HEK293T (cell line): ENCODE measurements at places on chromosomes 16 and 17.

- DNase-seq: peak; percentile 75
Measured at GRCh38 chr16:21156767-21157467, 1.6 kb upstream of the LDAF1 start.

- peak; percentile 34 for DNase-seq
Measured at GRCh38 chr17:62627904-62628633, 599 bp downstream of the MRC2 start.

- DNase-seq: no peak
Measured at GRCh38 chr17:77894126-77894956, 64.2 kb upstream of the TNRC6C start.

GRCh38 chr17:4766723-4767122, 5.0 kb upstream of the TM4SF5 start:
- DNase-seq: no peak

- no peak for DNase-seq
Measured at GRCh38 chr17:10271106-10271562, 72.7 kb upstream of the GAS7 start.

- peak; percentile 17 for DNase-seq
Measured at GRCh38 chr16:14629612-14629918, 495 bp downstream of the PARN start.

- DNase-seq: no peak
Measured at GRCh38 chr16:25141648-25142047, 30.1 kb downstream of the LCMT1 start.

DNA sequence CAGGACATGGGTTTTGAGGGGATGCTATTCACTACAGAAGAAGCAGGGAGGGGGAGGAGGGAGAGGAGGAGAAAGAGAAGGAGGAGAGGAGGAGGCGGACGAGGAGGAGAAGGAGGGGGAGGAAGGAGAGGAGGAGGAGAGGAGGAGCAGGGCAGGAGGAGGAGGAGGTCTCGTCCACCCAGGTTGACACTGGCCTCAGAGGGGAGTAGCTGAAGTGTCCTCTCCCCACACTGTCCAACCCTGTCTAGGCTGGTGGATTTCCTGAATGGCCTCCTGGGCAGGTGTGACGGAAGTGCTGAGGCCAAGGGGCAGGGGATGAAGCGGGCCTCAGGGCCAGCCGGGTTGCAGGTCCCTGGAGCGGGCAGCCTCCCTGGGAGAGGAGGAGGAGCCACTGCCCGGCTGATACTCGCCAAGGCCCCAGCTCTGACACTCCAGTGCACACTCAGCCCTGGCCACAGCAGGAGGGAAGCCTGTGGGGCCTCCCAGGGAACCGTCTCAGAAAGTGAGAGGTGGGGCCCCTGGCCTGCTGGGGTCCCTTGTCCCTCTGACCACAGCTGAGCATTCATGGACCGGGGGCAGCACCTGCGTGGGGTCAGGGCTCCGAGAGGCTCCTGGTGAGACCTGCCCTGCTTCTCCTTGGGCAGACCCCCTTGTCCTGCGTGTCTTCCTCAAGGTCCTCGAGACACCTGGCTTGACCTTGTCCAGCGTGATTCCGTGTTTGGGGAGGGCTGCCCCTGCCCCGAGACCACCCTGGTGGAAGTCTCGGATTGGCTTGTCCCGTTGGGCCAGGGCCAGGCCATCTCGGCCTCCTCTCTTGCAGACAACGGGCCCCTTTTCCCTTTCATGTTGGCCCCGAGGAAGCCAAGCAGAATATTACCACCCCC, 200.6 kb upstream of the CIBAR2 start:
- no peak for DNase-seq

- DNase-seq: no peak
Measured at GRCh38 chr16:87133112-87133850, 183.9 kb downstream of the C16orf95 start.

DNA sequence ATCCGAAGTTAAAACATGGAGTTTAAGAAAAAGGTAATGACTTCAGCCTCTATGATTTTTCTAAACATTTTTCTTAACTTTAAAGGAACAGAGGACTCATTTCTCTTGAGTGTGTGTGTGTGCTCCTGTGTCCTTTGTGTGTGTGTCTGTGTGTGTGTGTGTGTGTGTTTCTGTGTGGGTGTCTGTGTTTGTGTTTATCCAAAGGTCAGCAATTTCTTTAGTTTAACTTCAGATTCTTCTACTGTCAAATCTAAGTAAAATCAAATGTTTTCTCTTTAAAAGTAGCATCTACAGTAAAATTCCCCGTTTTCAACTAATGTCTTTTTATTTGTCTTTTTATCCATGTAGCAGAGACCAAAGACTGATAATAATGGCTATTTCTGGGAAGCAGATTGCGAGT, 31.8 kb downstream of the HSBP1 start:
- no peak for DNase-seq

GRCh38 chr16:2149630-2150417, 1.4 kb downstream of the RAB26 start:
- no peak for DNase-seq

- DNase-seq: no peak
Measured at GRCh38 chr16:70460737-70461261, 6.4 kb downstream of the FCSK start.

DNA sequence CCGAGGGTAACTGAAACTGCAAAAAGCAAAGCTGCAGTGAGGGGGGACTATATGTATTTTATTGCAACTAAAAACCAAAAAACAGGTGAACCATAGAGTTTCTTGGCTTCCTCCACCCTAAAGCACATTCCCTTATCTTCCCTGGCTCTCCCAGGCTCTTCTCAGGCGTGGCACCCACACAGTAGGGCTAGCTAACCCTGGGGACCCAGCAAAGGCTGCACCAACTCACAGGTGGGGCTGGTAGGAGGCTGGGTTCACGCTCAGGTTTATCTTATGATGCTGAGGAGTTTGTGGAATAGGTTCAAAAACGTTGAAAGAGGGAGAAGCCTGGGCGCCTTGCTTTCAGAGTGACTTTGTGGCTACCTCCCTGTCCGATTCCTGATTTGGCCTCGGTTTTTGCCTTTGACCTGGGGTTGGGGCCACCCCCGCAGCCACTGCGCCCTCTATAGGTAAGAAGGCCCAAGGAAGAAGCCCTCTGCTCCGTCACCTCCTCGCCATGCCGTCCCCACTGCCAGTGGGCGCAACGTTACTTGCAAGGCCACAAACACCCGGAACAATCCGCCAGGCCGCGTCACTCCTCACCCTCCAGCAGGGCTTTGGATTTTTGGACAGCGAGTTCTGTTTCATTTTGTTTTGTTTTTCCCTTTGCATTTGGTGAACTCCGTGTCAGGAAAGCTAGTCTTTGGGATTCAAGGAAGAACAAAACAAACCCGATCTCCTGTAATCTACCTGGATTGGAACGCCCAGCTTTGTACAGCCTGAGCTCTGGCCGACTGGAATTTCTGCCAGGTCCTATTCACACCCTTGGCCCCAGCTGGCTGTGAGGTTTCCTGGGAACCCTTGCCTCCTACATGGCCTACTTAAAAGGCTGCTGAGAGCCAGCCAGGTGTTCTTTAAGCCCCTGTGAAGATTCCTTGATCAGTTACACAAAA, 60.8 kb downstream of the TBC1D16 start:
- DNase-seq: no peak

GRCh38 chr17:17606416-17607000, 15.0 kb upstream of the PEMT start:
- DNase-seq: no peak

DNA sequence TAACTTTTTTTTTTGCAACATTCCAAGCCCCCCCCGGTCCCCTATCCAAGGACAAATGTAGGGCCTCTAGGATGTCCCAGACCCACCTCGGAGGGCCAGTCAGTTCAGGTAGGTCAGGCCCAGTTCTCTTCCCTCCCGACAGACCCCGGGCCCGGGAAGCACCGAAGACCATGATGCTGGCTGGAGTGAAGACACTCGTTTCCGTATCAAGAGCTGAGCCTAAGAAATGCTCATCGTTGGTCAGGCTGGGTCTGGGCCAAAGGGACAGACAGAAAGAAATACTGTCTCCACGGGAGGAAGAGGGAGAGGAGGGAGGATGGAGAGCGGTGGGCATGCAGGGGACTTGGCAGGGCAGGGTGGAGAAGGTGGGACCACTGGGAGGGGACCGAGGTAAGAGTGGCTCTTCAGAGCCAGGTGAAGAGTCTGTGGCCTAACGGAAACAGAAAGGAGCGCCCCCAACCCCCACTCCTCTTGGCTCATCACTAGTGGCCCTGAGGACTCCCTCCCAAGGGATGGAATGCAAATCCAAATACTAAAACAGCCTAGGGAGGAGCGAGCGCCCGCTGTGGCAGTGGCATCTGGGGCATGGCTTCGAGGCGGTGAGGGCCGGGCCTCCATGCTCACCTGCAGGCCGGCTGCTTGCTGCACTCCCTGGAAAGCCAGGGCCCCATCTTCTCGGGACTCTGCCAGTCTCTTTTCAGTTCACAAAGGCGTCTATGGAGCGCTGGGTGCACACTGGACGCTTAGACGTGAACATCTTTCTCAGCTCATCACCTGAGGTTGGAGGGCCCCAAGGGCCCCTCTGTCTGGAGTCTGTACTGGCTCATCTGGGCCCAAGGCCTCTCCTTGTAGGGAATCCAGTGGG, 1.7 kb upstream of the ROGDI start:
- DNase-seq: no peak

- DNase-seq: no peak
Measured at GRCh38 chr16:48193846-48194245, 38.1 kb upstream of the ABCC12 start.

DNA sequence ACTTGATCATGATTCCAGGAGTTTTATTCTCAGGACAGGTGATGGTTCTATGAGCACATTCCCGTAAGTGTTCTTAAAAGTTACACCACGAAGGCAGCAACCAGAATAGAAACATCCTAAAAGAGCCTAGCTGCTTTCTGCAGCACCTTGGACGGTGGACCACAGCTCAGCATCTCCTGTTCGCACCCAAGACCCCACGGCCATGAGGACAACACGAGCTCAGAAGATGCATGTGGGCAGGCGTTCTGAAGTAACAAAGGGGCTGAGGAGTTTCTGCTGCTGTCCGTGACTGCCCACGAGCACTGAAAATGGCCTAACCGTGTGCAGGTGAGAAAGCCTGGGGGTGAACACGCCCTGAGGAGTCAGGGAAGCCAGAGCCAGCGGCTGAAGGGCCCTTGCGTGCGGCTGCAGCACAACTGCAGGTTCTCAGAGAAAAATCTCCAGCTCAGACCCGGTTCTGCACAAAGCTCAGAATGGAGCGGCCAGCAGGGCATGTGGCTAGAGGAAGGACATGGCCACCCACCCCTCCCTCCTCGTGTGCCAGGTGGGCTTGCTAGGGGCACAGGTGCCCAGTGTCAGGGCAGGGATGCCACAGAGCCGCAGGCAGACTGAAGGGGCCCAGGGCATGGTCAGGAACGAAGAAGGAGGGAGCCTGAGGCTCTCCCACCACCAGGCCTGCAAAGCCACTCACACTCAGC, 10.8 kb upstream of the C16orf95 start:
- DNase-seq: no peak

- no peak for DNase-seq
Measured at GRCh38 chr16:77213542-77214106, 14.4 kb downstream of the SYCE1L start.

DNA sequence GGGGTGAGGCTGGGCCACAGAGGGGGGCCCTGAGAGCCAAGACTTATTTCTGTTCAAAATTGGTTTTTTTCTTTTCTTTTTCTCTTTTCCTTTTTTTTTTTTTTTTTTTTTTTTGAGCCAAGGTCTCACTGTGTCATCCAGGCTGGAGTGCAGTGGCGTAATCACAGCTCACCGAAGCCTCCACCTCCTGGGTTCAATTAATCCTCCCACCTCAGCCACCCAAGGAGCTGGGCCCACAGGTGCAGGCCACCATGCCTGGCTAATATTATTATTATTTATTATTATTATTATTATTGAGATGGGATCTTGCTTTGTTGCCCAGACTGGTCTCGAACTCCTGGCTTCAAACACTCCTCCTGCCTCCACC, 17.5 kb upstream of the CACNA1H start:
- no peak for DNase-seq

DNA sequence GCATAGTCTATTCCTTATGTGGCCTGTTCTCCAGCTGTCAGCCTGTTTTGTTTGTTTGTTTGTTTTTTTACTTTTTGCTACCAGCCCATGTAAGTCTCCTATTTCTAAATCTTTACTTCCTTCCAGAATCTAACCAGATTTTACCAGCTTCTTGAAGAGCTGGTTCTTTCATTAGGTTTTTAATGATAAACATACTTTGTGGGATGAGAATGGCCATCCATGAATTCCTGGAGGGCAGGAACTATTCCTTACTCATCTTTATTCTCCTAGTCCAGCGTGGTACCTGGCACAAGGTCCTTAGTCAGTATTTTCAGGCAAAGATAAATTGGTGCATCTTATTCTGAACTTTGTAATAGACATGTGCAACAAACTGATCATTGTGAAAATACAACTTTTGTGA, 17.3 kb downstream of the RSPRY1 start:
- no peak for DNase-seq

DNA sequence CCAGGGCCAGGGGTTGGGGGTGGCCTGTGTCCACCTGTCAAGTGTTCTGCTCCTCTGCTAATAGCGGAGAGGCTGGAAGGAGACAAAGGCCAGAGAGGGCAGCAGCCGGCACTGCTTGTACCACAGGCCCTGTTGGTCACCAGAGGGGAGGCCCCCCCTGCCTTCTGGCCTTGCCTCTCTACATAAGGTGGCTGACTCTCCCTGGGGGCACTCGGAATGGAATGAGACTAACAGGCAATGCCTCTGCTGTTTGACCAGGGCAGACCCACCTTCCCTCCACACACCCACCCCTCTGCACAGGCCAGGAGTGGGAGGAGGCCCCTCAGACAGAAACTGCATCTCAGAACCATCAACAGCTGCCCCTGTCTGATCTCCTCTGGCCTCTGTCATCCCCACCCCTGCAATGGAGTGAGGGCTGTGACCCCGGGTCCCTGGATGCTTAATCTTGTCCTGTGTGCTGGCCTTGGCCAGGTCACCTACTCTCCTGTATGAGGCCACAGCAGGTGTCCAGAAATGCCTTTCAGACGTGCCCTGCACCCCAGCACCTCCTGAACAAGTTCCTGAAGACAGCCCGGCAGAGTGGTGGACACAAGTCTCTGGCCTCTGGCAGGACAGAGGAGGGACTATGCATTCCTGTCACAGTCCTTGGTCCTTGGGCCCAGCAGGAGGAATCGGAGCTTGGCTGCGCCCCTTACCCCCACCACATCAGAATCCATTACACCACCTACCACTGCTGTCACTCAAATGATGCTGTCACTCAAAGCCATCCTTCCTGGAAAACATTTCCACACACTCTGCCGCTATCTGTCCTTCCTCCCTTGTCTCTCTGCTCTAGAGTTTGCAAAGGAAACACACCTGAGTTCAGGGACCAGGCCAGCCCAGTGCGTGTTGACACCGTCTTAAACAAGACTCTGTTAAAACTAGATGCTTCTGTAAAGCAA, 107.5 kb upstream of the ZNF750 start:
- DNase-seq: no peak

GRCh38 chr17:35236821-35237220, 6.1 kb upstream of the SLFN5 start:
- no peak for DNase-seq
